NCI-H2107 (cell line): ENCODE measurements at places on chromosomes 3 and 15.

- no peak for DNase-seq
Measured at GRCh38 chr3:61943975-61944374, 382.6 kb downstream of the PTPRG start.

GRCh38 chr15:72176159-72176558 is 21.4 kb downstream of the GRAMD2A start:
- DNase-seq, result no peak

DNA sequence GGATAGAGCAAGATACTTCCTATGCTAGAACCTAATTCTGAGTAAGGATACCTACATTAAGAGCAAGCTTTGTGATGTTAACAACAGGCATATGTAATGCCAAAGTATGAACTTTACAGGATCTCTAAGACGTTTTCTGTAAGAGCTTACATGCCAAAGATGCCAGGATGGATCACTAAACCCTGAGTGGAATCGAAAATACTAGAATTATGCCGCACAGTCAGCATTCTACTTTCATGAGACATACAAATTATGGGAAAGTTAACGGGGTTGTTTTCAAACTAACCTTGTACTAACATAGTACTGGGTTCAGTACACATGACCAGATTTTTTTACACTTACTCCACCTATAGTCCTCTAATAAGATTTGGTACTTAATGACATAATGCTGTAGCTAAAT is 55.1 kb downstream of the AAGAB start:
- DNase-seq, result no peak

DNA sequence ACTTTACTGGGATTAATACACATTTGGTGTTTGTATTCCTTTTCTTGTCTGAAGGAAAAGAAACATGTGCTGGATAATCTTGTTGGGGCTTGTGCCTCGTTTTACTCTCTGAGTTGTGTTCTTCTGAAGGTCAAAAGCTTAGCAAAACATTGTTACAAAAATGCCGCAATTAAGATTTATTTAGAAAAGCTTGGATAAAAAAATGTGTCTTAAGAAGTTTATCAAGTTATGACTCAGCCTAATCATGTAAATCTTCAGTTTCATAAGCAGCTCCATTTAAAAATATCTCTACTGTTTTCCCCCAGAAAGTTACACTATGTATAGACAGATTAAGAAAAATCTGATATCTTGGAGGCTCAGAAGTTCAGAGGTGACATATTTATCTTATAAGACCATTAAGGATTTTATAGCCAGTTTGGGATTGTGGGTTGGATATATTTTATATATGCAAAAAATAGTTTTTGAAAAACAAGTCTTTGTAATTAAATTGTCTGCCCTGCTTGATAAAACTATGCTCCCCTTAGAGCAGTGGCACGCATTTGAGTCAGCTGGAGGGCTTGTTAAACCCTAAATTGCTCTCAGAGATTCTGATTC is 56.5 kb downstream of the CLDN11 start:
- DNase-seq, result no peak

DNA sequence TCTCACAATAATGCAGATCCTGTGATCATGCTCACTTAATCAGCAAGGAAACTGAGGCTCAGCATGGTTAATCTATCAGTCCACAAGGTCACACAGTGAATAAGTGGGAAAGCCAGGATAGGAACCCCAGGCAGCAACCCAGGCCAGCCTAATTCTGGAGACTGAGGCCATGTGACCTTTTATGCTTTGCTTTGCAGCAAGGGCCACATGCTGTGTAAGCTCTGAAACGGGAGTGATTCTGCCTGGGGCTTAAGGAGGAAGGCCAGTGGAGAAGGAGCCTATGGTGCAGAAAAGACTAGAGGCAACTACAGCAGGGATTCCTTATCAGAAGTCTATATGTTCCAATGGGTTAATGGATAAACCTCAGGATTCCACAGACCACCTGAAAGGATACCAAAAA is 157.6 kb upstream of the PPP2R3A start:
- DNase-seq, result no peak

DNA sequence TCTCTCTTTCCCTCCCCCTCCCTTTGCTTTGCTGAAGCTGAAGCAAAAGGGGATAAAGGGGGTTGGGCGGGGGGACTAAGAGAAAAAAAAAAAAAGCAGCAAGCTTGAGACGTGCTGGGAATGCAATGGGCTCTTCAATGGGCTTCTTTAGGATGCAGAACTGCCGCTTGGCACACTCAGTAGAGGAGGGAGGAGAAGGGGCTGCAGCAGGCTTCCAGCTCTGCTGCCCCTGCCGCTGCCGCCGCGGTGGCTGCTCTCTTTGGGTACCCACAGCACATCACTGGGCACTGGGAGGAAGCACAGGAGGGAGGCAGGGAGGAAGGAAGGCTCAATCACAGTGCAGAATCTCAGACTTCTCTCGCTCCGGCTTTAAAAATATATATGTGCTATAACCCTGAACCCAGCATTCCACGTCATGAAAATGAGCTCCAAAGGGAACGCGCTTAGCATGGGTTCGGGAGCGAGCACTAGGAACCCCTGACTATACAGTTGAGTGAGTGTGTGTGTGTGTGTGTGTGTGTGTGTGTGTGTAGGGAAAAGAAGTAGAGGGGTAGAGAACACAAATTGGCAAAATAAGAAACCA is 3.5 kb downstream of the SLITRK3 start:
- DNase-seq, result no peak

DNA sequence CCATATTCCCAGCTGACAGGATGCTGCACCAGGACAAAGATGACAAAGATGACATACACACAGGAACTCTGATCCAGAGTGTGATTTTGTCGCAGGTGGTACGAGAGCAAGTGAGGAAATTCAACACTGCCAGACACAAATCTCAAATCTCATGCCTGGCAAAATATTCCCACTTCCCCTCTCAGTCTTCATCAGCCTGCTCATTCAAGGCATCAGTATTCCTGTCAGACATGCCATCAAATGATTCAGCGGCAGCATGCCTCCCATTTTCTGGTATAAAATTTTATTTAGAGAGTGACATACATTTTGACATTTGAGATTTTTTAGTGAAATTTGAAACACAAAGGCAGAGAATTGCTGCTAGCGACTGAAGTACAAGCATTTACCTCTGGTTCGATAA is 228.1 kb upstream of the LMCD1 start:
- no peak for DNase-seq

GRCh38 chr3:62184559-62184958 is 188.8 kb downstream of the FEZF2 start:
- DNase-seq, result no peak

DNA sequence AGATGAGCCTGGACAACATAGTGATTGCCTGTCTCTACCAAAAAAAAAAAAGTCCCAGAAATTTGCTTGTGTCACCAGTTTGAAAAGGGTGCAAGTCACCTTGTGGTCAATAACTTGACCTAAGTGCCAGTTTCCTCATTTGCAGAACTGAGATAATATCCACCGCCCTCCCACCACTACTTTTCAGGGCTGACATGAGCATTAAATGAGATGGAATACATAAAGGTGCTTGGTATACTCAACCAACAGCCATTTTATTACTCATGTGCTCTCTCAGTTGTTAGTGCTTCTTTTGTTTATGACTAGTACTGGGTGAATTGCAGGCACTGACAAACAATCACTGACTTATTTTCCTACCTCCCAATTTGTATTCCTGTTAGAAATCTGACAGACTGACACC is 340.5 kb upstream of the SATB1 start:
- no peak for DNase-seq

- no peak for DNase-seq
Measured at GRCh38 chr3:66480666-66481065, 20.2 kb downstream of the LRIG1 start.

- no peak for DNase-seq
Measured at GRCh38 chr3:47376393-47376792, 4.4 kb upstream of the PTPN23 start.

- no peak for DNase-seq
Measured at GRCh38 chr3:197376735-197377555, 78.5 kb upstream of the DLG1 start.

- no peak for DNase-seq
Measured at GRCh38 chr3:64278625-64279024, 53.4 kb upstream of the PRICKLE2 start.

DNA sequence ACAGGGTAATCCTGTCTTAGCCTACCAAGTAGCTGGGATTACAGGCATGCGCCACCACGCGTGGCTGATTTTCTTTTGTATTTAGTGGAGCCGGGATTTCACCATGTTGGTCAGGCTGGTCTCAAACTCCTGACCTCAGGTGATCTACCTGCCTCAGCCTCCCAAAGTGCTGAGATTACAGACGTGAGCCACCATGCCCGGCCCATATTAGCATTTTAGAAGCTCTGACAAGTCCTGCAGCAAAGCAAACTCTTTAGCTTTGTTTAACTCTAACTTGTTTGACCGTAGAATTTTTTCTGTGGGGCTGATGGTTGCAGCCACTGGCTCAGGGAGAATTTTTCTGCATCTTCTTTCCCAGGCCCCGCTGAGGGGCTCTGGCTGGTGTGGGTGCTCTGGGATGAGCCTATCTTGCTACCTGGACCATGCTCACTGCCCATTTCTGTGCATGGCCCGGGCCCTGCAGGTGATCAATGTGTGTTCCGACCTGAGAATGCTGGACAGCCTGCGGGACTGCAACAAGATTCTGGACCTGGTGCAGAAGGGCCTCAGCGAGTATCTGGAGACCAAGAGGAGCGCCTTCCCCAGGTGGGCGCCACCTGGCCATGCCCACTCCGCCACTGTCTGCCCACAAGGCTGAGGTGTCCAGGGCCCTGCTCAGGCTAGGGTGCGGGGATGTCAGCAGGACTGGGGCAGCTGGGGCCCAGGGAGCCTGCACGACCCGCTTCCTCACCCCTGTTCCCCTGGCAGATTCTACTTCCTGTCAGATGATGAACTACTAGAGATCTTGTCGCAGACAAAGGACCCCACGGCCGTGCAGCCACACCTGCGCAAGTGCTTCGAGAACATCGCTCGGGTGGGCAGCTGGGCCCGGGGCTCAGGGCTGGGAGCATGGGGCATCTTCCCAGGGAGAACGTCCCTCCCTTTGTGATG is 41.3 kb downstream of the DNAH1 start:
- no peak for DNase-seq

- DNase-seq, result no peak
Measured at GRCh38 chr15:49458145-49458544, 35.1 kb downstream of the FGF7 start.

DNA sequence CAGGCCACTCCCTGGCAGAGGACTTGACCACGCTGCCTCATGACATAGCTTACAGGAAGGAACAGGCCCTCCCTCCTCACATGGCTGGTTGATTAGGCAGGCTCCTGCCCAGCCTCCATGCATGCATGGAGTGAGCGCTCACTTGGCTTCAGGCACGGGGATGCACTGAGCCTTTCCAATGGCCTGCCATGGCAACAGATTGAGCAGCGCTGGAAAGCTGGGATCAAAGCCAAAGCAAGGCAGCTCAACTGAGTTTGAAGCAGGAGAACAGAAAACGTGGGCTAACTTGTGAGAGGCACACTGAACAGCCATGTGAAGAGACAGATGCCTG is 5.9 kb upstream of the GRAMD2A start:
- no peak for DNase-seq

DNA sequence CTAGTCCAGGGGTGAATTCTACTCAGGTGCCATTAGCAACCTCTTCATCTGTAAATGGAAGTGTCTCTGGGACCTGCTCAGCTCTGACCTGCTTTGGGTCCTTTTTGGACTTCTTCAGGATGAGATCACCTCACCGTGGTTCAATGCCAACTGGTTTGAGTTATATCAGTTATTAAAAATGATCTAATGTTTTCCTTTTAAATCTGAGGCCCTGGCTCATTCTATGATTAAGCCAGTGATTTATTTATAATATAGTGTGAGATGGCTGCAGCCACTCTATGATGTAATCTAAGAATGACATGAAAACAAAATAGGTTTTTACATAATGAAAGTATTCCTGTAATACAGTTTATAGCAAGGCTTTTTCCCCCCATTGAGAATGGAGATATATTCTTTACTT is 79.4 kb downstream of the LPP start:
- no peak for DNase-seq
